MV-4-11 (cell line): ENCODE measurements at places on chromosomes 6 and 20.

DNA sequence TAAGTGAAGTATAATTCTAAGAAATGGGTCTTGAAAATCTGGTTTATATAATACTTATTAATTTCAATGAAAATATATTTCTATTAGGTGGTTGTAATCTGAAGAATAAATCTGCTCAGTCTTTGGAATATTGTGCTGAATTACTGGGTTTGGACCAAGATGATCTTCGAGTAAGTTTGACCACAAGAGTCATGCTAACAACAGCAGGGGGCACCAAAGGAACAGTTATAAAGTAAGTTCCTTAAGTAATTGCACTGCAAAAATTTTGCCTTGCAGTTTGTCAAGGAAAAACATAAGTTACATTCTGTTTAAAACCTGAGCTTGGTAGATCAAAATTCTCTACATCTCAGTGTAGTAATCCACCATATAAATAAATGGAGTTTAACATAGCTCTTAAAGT is 106.0 kb downstream of the MYO6 start:
- peak; percentile 36 for DNase-seq

DNA sequence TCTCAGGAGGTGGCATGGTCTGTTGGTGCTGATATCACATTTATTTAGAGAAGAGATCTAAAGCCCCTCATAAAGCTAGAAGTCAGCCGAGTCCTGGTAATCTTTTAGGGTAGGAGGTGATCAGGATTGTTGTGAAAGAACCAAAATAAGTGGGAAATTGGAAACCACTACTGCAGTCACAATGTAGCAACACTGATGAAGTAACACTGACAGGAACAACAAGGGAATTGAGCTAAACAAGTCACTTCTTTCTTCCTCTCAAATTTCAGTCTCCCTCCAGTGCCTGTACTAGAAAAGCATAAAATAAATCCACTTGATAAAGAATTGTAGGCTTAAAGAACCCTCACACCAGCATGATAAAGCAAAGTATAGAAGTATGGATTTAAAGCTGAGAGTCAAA is 1509.0 kb downstream of the GRIK2 start:
- DNase-seq, result peak; percentile 53

- DNase-seq, result peak; percentile 43
Measured at GRCh38 chr20:63032861-63033793, 26.4 kb upstream of the BHLHE23 start.

- DNase-seq, result no peak
Measured at GRCh38 chr20:59617221-59617620, 12.9 kb downstream of the PHACTR3 start.

- no peak for DNase-seq
Measured at GRCh38 chr6:4549556-4550226, 226.5 kb upstream of the CDYL start.

- no peak for DNase-seq
Measured at GRCh38 chr6:21121636-21122136, 471.9 kb upstream of the SOX4 start.

GRCh38 chr20:25470045-25470444 is 62.6 kb downstream of the GINS1 start:
- DNase-seq, result peak; percentile 28

GRCh38 chr6:116363759-116364158 is 7.0 kb upstream of the DSE start:
- peak; percentile 82 for DNase-seq

DNA sequence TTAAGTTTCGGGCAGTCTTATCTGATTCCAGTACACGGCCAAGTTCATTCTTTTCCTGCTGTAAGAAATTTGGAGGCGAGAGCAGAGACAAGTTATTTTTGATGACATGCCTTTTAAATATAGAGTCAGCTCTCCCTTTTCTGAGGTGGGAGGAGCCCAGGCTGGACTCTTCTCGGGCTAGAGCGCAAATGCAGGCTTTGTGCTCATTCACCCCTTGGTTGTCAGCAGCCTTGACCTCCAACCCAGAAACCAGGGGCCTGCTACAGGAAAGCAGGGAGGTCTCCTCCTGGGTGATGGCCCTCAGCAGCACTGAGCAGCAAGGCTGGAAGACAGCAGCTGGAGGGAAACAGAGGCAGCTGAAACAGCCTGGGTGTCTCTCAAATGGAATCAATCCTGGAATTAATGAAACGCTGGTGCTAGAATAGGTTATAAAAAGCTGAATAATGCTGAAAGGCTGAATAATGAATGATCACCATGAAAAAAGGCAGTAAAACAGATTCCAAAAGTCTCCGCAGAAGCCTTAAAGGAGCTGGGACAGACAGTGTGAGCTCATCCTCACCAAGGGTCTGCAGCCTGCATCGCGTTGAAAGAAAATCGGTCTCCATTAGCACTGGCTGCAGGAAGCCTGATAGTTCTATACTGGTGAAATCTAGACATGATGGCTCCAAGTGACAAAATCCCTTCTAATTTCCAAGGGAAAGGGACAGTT is 28.2 kb upstream of the ECI2 start:
- no peak for DNase-seq

DNA sequence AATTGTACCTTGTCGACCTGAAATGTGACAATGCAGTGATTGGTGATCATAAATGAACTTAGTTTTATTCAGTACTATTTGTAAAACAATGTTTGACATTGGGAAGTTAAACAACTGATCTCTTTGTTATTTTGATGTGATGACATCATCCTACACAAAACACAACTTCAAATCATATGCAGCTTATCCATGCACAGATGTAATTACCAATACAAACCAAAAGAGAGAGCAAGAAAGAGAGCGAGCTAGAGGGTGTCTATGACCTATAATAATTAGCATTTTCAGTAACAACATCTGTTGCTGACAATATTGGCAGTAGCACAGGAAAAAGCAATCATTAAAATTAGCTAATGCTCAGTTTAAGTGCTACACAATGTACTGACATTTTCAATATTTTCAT is 320.9 kb downstream of the UTRN start:
- DNase-seq, result no peak

DNA sequence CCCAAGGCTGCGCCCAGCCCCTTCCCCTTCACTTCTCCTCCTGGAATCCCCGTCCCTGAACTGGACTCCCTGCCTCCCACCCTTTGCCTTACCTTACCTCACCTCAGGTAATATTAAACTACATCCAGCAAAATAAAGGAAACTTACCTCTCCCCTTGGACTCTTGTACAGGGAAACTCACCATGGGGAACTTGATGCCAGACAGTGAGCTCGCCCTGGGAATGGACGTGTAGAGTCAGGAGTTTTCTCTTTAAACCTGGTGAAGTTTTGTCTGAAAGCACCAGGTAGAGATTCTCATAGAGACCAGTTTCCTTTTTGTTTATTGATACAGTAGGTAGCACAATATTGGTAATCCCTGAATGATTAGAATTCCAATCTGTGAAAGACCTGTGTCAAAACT is 544 bp upstream of the HLA-C start:
- no peak for DNase-seq

- DNase-seq, result no peak
Measured at GRCh38 chr6:49646130-49646824, 9.6 kb upstream of the RHAG start.

DNA sequence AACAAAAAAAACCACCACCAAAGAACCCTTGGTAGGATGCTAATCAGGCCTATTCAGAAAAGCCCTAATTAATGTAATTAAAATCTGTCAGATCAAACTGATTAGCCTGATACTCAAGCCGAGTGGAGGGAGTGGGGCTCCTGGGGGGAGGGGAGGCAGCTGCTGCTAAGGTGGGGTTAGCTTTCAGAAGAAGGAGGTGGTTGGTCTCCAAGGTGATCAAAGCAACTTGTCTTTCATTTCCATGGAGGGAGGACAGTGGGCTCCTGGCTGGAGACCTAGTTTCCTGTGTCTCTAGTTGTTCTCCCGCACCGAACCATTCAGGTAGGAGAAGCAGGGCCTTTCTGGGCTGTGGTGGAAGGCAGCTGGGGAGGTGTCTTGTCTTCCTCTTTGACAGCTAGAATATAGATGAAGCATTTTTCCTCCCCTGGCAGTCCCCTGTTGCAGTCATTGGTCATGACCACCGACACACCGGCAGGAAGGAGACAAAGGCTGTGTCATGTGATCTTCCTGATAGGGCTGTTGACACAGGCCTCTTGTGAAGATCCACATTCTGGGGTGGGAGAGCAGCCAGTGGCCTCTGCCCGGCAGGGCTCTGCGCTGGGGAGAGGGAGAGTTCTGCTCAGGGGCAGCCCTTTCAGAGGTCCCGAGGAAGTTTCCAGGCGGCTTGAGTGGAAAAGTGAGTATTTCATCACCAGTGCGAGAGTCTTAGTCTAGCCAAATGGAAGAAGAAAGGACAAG is 39.9 kb upstream of the PRDM1 start:
- DNase-seq, result no peak

- no peak for DNase-seq
Measured at GRCh38 chr6:163412341-163412740, 2.2 kb upstream of the QKI start.

DNA sequence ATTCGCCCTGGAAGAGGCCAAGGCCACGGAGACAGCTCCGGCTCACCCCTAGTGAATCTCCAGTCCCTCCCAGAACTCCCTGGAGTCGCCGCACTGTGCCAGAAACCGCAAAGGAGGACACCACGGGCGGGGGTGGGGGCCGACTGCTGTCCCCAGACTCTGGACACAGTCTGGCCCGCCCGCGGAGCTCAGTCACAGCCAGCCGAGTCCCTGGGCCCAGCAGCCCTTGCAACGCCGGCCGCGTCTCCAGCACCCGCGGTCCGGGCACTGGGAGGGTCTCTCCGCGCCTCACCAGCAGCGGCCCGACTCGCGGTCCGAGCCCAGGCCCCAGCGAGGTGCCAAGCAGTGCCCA is 518 bp downstream of the PEX6 start:
- no peak for DNase-seq

- DNase-seq, result no peak
Measured at GRCh38 chr6:15751721-15752350, 89.0 kb upstream of the DTNBP1 start.

DNA sequence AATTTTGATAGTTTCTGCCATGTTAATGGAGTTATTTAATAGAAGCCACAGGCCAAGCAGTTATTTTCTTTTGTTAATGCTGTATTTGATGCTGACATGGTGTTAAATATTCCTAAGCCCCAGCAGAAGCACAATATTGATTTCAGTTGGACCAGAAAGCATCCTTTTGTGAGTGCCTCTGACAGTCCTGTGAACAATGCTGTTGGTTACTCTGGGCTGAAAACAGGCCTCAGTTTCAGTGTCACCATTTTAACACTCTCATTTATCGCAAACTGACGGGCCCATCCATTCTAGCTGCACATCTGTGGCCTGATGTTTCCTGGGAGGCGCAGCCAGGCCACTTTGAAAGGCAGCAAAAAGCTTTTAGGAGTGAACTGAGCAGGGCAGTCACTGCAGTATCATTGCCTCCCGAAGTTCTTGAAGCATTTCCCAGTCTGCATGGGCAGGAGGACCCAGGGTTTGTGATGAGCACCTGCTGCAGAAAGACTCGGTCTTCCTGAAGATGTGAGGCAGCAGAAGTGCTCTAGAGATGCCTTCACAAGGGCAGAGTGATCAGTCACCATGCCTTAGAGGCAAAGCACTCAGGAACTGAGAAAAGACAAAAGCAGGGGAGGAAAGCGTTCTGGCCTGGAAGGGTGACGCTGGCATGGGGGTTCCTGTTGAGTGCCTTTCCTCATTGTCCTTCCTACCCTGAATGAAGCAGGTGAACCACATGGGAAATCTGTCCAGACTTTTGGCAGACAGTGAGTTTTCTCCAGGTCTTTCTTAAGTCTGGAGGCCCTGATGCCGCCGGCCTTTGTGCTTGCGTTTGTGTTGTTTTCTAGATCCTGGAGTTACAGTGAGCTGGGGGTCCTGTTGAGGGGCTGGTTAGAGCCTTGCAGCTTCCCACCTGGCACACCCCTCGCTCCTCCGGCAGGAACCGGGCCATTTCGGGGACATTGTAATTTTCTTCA is 74.0 kb downstream of the ZDHHC14 start:
- no peak for DNase-seq

DNA sequence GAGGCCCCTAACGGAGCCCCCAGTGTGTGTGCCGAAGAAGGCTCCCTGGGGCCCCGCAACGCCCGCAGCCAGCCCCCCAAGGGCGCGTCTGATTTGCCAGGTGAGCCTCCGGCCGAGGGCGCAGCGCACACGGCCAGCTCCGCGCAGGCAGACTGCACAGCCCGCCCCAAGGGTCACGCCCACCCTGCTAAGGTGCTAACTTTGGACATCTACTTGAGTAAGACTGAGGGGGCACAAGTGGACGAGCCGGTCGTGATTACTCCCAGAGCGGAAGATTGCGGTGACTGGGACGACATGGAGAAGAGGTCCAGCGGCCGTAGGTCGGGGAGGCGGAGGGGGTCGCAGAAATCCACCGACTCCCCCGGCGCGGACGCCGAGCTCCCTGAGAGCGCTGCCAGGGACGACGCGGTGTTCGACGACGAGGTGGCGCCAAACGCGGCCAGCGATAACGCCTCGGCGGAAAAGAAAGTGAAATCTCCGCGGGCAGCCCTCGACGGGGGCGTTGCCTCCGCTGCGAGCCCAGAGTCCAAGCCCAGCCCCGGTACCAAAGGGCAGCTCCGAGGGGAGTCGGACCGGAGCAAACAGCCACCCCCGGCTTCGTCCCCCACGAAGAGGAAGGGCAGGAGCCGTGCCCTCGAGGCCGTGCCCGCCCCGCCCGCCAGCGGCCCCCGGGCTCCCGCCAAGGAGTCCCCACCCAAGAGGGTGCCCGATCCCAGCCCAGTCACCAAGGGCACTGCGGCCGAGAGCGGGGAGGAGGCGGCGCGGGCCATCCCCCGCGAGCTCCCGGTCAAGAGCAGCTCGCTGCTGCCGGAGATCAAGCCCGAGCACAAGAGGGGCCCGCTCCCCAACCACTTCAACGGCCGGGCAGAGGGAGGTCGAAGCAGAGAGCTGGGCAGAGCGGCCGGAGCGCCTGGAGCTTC is 117.0 kb downstream of the RTN4IP1 start:
- peak; percentile 39 for DNase-seq

- no peak for DNase-seq
Measured at GRCh38 chr6:33641144-33641543, 20.0 kb downstream of the ITPR3 start.

GRCh38 chr6:56279331-56280080 is 32.1 kb upstream of the COL21A1 start:
- DNase-seq, result no peak
